ENCODE measurements at places on chromosomes 7 and 10.

DNA sequence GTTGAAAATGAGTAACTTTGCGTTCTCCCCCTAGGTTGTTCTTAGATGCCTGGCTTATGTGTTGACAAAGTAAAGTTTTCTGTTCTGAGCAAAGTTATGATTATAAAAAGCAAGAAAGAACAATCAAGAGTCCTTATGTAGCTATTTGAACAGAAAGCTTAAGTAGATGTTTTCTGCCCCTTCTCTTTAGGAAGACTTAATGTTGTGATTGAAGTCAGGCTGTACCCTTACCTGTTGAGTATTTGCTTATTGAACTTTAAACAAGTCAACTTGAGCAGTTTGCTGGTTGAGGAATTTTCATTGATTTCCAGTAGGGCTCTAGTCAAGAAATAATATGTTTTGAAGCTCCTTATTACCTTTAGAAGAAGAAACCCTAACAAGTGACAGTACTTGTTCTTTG is 33.9 kb upstream of the VDAC2 start:
- no peak for DNase-seq

DNA sequence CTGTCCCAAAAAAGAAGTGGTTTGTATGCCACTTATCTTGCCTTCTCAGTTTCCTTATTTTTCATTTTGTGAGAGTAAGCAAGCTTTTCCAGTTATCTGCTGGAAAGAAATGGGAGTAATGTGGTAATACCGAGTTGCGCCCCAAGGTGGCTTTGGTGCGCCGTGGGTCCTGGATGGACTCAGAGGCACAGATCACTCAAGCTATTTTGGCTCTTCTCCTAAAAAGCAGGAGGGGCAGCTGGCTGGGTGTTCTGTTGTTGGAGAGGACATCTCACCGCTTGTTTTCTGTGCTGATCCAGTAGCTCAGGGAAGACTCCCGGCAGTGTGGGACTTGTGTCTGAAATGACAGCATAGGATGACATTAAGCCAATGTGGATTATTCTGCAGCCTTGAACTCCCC is 16.4 kb downstream of the PRKRIP1 start:
- no peak for DNase-seq

- peak; percentile 78 for DNase-seq
Observed at GRCh38 chr10:79196470-79197461, 128.0 kb downstream of the ZMIZ1 start.

DNA sequence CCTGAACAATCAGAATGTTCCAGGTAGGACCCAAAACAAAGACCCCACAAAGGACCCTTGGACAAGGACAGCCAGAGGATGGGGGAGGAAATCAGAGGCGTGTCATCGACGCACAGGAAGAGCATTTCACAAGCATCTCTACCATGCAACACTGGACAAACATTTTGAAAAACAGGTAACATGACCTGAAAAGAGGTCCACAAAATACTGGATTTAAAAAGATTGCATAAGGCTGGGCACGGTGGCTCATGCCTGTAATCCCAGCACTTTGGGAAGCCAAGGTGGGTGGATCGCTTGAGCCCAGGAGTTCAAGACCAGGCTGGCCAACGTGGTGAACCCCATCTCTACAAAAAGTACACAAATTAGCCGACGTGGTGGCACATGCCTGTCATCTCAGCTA is 60.5 kb upstream of the RNF32 start:
- no peak for DNase-seq

GRCh38 chr7:146701166-146701565 is 584.6 kb downstream of the CNTNAP2 start:
- no peak for DNase-seq

DNA sequence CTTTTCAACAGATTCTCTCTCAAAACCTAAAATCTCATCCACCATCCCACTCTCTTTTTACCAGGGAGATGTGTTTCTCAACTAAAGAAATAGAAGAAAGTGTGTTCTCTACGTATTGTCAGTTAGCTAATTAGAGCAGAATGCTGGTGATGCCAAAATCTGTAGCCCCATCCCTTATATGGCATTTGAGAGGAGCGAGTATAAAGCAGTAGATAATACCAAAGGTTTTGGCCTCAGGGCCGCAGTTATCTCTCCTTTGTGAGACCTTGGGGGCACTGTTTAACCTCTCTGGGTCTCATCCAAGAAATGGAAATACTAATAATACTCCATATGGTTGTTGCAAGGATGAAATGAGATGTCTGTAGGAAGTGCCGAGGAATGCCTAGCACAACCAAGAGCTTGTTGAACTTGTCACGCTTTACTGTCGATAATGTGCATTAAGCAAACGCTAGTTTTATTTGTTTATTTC is 456 bp upstream of the DLD start:
- DNase-seq, result no peak

DNA sequence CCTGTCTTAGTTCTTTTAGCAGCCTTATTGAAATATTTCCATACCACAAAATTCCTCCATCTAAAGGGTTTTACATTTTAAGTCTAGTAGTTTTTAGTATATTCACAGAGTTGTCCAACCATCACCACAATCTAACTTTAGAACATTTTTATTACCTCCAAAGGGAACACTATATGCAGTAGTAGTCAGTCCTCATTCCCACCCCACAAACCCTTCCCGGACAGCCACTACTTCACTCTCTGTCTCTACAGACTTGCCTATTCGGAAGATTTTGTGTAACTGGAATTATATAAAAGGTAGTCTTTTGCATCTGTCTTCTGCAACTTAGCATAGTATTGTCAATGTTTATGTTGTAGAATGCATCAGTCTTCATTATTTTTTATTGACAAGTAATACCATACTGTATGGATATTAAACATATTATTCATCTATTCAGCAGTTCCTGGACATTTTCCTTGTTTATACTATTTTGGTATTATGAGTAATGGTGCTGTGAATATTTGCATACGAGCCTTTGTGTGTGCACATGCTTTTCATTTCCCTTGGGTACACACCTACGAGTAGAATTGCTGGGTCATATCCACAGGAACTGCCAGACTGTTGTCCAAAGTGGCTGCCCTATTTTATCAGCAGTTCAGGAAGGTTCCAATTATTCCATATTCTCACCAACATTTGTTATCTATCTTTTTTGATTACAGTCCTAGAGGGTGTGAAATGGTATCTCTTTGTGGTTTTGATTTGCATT is 60.9 kb upstream of the LANCL2 start:
- no peak for DNase-seq

DNA sequence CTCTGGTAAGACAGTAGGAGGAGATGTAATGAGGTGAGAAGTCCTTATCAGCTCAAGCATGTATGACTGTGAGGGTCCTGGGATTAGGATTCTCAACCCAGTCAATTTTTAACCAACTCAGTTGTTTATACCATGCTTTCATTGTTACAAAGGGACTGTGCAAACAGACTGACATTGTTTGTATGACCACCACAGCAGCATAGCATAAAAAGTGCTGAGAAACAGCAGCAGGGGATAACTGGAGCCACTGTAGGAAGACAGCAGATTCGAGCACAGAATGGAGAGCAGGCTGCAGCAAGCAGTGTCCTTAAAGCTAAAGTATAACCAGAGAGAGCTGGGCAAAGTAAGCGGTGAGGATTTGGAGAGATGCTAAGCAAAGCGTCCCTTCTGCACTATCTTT is 829.5 kb downstream of the REEP3 start:
- DNase-seq, result no peak

- no peak for DNase-seq
Observed at GRCh38 chr10:98511876-98512275, 65.1 kb upstream of the HPS1 start.

DNA sequence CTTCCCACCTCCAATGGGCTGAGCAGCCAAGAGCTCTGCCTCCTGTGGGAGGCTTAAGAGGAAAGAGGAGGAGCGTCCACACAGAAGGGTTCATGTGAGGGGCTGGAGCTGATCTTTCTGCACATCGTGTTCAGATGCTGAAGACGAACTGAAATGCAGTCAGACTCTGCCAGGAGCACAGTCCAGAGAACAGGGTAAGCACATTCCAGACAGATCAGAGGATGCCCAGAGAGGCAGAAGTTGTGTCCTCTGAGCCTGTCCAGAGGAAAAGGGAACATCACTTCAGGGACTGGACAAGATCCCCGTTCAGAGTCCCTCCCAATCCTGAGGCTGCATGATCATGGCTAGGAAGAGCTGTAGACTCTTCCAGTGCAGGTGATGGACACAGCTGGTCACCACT is 72.9 kb downstream of the ITIH5 start:
- DNase-seq, result no peak

- no peak for DNase-seq
Observed at GRCh38 chr7:68542831-68543230, 1055.4 kb upstream of the AUTS2 start.

- DNase-seq, result peak; percentile 16
Observed at GRCh38 chr10:14032406-14032998, 298.2 kb downstream of the FRMD4A start.

- DNase-seq, result no peak
Observed at GRCh38 chr10:103556383-103557007, 63.0 kb downstream of the NEURL1 start.

- no peak for DNase-seq
Observed at GRCh38 chr7:100085515-100085914, 3.3 kb upstream of the COPS6 start.

- peak; percentile 86 for DNase-seq
Observed at GRCh38 chr10:25174461-25175230, at the start of gene GPR158. TSS of gene GPR158 (plus strand) at chr10:25175001. CDS start at chr10:25175421, 420 bp downstream.

DNA sequence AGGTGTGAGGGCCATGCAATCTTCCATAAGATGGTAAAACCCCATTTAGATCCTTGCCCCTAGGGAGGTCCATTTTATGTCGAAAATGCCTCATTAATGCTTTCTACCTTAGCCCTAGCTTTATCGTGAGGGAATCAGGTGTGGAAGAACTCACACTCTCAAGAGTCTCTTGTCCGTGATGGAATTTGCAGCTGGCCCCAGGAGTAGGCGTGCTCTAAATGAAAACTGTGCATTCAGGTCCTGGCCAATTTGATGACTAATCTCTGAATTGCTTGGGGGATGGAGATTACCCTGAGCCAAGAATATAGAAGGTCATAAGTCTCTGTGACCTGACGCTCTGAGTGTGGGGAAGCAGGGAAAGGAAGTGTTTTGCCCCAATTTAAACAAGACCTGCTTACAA is 6.6 kb downstream of the C10orf90 start:
- no peak for DNase-seq

All from progenitor cell of endocrine pancreas (in vitro differentiated cells).